ENCODE measurements at places on chromosomes 12 and 14.

- no peak for DNase-seq
Measured at GRCh38 chr12:110037315-110037714, 11.0 kb downstream of the C12orf76 start.

- no peak for DNase-seq
Measured at GRCh38 chr12:75482646-75483045, 2.1 kb downstream of the GLIPR1 start.

DNA sequence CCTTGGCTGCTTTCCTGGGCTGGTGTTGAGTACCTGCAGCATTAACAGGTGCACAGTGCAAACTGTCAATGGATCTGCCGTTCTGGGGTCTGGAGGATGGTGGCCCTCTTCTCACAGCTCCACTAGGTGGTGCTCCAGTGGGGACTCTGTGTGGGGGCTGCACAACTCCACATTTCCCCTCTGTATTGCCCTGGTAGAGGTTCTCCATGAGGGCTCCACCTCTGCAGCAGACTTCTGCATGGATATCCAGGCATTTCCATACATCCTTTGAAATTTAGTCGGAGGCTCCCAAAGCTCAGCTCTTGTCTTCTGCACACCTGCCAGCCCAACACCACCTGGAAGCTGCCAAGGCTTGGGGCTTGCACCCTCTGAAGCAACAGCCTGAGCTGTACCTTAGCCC, 198.6 kb downstream of the GXYLT1 start:
- no peak for DNase-seq

DNA sequence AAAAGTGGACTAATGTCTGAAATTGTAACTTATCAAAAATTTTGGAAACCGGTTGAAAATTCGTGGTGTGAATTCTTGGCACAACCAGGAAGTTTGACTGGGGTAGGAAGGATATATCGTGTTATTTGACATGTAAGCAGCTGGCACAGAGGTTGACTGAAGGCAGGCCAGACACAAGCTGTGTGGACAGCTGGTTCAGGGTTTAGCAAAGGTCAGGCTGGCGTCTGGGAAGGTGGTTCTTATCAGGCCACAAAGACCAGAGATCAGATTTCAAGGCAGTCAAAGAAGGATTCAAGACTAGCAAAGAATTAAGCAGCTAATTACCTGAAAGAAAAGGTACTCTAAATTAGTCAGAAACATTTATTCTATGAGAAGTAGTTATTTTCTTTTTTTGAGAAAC, 450.2 kb upstream of the MDGA2 start:
- DNase-seq: no peak

DNA sequence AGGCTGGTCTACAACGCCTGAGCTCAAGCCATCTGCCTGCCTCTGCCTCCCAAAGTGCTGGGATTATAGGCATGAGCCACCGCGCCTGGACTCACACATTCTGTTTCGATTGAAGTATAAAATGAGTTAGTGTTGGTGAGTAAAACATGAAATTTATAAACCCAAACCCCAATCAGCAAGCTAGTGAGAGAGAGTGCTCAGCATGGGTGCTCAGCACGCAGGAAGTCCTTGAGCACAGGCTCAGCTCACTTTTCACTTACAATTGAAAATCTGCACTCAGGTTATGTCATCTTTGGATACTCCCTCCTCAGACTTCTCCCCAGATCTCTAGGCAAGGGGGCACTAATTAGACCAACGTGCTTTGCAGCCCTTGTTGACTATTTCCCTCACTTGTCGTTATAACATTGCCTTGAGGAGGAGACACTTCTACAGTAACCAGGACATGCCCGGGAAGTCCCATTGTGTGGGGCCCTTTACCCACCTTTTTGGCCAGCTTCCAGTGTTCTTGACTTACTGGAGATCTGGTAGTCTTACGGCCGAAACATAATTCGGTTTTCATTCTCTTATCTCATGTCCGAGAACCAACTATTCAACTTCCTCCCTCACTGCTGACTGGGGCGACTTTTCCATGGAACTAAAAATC, 68.5 kb upstream of the AMN1 start:
- DNase-seq: no peak

- DNase-seq: no peak
Measured at GRCh38 chr12:6382371-6382770, 1.6 kb upstream of the LTBR start.

- DNase-seq: peak; percentile 5
Measured at GRCh38 chr12:119334430-119335170, at the start of gene CCDC60. TSS of gene CCDC60 (plus strand) at chr12:119334729. CDS start at chr12:119335177, 448 bp downstream.

DNA sequence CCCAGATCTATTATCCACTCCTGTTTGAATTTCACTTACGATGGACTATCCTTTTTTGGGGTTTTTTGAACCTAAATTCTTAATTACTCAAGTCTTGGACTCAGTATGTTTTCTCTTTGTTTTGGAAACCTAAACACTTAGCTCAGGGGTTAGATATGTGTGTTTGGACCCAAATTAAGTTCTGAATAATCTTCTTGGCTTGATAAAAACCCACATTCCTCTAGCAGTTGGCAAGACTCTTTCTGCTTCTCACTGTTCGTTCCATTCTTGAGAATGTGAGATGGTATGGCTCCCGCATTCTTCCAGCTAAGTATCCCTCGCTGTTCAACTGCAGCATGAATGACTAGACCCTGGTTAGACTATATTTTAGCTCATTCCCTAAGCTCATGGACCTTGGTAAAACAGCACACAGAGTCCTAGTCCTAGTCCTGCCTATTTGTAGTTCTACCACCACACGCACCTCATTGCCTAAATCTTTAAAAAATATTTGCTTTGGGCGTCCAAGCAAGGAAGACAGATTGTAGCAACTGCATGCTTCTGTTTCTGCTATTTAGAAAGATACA, 860.0 kb downstream of the RPS29 start:
- DNase-seq: no peak

DNA sequence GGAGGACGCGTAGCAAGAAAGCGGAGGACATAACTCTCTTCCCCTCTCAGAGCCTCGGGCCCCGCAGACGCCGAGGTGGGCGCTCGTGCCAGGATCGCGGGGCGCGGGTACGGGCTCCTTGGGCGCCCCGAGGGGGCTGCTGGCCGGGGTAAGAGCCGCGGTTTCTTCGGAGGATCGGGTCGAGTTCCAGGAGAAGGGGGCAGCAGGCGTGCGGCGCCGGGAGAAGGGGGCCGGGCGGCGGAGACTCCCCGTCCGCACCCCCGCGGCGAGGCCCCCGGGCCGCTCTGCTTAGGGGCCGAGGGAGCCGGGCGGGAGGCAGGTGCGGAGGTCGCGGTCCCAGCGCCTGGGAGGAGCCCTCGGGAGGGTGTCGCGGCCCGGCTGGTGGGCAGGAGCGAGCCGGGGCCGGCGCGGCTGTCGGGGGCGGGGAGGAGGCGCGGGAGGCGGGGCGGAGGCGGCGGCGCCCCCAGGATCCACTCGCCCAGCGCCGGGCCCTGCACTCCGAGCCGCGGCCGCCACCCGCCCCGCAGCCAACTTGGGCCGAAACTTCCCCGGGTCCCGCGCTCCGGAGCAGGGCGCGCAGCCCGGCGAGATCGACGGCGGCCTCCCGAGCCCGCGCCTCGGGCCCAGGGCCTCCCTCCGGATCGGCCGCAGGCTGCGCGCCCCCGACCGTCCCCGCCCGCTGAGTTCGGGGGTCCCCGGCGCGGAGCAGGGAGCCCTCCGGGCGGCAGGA, 64.4 kb downstream of the FBXL14 start:
- no peak for DNase-seq

GRCh38 chr12:98492580-98493140, 22.7 kb upstream of the TMPO start:
- DNase-seq: no peak

GRCh38 chr14:96221841-96222240, 17.2 kb downstream of the BDKRB2 start:
- no peak for DNase-seq

Data from epithelial cell of esophagus (primary cell).